D721Med (cell line): ENCODE measurements at places on chromosomes 5 and 9.

DNA sequence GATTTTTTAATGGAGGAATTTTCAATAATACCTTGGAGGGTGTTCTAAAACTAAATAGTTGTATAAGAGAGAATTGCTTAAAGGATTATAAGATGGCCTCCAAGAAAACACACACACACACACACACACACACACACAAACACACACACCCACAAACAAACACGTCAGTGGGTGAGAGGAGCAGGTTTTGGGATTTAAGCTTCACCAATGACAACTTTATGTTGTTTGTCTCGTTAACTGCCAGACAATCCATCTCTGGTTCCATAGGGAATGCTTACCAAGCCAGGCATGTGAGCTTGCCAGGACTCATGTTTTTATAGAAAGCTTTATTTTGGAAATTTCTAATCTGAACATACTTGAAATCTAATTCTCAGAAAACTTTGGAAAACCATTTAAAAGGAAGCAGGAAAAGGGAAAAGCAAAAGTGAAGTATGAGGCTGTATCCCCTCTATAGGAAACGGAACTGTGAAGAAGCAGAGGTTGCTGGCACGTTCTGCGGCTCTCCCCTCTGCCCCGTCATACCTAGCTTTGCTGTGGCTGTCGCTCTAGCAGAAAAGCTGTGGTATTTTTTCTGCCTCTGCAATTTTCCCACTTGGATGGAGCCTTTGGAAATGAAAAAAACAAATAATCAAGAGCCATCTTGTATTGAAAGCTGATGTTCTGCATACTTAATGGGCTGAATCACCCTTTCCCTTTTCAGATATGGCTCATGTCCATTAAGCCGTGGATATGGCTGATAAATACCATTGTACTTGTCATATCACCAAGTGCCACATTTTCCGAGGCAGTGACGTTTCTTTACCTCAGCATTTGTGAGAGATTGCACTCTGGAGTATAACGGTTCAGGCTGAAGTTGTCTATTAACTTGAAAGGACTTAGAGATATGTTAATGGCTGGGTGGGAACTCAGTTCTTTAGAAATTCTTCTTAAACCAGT lies 112.7 kb downstream of the NTRK2 start:
- DNase-seq: no peak

- DNase-seq: no peak
Observed at GRCh38 chr5:95858023-95858461, 35.5 kb upstream of the GLRX start.

DNA sequence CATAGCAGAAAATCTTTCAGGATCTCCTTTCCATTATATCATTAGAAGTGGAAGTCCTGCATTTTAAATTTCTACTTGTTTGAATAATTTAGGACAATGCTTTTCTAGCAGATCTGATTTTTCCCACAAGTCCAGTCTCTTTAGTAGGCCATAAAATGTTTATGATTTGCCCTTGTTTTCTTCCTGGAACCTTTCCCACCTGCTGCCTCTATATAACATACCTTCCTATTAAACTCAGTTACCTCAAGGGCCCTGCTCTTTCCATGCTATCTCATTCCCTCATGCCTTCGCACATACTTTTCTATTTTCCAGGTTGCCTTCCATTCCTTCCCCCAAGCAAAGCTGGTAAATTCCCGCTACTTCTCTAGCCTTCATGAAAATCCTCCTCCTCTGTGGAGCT lies 187.0 kb upstream of the EFNA5 start:
- no peak for DNase-seq

DNA sequence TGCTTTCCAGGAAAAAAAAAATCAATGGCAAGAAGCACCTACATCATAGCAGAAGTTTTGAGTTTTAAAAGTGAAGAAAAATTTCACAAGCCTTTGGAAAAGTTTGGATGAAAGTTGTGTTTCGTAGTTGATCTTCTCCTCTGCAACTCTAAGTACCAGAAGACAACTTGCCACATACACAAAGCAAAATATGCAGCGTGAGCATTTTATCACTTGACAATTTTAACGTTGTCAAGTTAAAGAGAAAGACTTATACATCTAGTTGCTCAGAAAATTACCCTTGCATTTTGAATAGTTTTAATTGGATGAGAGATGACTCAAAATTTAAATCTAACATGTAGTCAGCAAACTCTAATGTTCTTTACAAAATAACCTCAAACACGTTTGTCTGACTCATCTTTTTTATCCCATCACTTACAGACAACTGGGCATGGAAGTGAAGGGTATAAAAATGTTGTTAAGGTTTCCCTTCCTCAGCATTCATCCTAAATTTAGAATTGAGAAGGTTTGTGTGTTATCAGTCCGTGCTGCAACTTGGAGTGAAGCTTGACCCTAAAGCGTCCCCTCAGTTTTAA lies 213.4 kb downstream of the MARCHF11 start:
- no peak for DNase-seq

DNA sequence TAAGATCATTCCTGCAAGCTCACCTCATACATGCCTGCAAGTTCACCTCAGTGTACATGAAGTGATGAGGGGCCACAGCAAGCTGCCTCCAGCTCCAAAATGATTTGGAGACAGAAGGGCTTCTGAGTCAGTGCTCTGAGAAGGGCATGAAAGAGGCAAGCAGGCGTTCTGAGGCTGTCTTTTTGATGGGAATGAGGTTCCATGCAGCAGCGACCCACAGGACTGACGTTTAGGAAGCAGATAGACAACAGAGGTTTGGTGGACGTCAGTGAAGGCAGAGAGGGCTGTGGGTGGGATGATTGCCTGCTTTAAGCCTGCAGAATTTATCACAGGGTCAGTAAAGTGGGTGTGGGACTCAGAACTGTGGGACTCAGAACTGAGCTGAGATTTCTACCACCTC lies 8.9 kb upstream of the SMIM32 start:
- DNase-seq: no peak

- DNase-seq: no peak
Observed at GRCh38 chr9:136151214-136151804, 32.6 kb upstream of the TMEM250 start.

DNA sequence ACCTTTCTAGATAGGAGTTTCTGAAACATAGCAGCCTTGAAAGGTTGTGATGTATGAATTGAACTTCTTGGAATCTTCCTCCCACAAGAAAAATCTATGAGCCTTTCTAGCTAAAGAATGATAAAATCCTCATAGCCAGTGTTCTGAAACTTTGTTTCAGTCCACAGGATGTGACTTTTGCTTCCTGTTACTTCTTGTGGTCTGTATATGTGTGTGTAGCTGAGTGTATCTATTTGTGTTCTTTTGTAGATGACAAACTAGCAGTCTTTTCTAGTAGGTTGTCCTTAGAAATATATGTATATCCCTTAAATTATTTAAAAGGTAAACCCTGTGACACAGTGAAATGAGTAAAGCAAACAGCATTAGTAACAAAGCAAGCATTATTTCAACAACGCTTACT lies 188.8 kb downstream of the MRPS30 start:
- no peak for DNase-seq
